ENCODE measurements at places on chromosomes 5 and 9.

- no peak for DNase-seq
Observed at GRCh38 chr9:4864698-4865097, 72.0 kb downstream of the RCL1 start.

DNA sequence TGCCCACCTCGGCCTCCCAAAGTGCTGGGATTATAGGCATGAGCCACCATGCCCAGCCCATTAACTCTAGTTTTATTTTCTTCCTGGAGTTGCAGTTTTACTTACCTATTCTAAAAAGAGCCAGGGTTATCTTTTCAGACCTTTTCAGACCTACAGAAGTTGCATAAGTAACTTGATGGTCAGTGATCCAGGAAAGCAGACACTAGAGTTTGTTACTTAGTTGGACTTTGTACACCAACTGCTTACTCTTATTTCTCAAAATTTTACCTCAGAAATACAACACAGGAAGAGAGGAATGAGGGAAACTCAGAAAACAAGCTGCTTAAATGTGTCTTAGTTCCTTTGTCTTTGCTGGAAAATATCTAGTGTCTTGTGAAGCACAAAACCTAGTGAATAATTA lies 25.4 kb downstream of the RAD23B start:
- no peak for DNase-seq

DNA sequence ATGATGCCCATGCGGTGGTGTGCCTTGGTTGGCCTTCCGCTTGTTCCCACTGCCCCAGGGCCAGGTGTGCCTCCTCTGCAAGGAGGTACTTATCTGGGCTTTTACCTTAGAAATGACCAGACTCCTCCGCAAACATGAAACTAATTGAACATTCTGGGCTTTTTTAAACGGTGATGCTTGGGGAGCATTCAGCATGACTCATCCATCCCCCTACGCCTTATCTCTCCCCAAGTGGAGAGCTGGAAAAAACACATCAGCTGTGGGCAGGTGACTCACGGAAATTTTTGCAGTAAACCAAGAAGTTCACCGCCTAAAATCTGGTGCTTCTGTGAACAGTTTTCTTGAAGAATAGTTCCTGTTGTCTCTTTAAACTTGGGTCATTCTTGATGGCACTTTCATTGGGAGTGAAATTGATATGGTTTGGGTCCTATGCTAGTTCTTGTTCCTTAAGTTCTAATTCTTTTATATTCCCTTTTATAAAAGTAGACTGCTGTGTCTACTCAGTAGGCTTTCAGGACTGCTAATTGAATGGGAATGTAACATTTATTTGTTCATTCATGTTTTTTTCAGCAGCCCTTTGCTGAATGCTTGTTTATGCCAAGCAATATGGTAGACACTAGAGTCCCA lies 39.6 kb downstream of the SFXN1 start:
- DNase-seq = no peak

DNA sequence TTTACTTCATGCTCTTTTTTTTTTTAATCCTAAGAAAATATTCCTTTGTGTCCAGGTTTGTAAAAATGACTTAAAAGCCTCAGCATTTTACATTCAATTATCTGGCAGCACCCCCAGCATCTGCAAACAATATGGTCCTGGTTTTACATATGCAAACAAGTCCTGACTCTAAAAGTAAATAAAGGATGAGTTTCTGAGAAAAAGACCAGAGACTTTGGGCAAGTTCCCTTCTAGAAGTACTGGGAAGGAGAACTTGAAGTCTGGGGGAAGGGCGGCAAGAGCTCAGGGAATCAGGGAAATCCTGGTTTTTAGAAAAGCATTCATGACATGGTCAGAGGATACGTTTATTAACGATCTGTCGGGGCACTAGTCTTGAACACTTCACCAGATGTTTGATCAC lies 25.8 kb downstream of the COL23A1 start:
- DNase-seq = no peak

GRCh38 chr5:1376981-1377380 lies 32.1 kb upstream of the CLPTM1L start:
- no peak for DNase-seq

- no peak for DNase-seq
Observed at GRCh38 chr5:3522491-3522890, 73.1 kb upstream of the IRX1 start.

DNA sequence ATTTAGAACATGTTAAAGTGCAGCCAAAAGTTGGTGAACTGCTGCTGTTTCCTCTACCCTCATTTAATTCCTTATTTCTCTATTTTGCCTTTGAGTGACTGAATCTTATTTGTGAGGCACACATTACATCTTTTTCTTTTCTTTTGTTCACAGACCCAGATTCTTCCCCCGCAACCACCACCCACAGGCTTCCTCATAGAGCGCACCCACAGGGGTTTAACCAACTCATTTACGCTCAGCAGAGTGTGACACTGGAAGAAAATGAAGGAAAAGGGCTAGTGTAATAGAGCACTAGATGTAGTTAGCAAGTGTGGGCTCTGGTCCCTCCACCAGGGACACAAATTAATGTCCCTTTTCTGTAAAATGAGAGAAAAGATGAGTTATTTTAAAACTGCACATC lies 200.7 kb downstream of the PARP8 start:
- DNase-seq = no peak

- DNase-seq = no peak
Observed at GRCh38 chr5:136605638-136606037, 240.3 kb upstream of the TRPC7 start.

- no peak for DNase-seq
Observed at GRCh38 chr5:62786099-62786498, 207.5 kb downstream of the LRRC70 start.

DNA sequence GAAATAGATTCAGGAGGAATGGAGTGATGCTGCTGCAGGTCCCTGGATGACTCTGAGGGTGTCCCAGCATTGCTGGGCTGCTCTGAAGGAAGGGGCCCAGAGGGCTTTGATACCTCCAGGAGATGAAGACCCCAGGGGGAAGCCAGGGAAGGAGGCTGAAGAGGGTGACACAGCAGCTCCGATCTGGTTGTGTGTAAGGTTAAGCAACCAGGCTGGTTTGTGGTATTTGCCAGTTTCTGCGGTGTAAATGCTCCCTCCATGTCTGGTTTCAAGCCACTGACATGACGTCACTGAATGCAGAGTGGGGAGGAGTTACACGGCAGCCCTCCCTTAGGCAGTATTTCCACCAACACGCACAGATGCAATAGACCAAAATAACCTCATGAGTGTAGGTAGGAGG lies 40.0 kb upstream of the ORM1 start:
- DNase-seq = no peak

DNA sequence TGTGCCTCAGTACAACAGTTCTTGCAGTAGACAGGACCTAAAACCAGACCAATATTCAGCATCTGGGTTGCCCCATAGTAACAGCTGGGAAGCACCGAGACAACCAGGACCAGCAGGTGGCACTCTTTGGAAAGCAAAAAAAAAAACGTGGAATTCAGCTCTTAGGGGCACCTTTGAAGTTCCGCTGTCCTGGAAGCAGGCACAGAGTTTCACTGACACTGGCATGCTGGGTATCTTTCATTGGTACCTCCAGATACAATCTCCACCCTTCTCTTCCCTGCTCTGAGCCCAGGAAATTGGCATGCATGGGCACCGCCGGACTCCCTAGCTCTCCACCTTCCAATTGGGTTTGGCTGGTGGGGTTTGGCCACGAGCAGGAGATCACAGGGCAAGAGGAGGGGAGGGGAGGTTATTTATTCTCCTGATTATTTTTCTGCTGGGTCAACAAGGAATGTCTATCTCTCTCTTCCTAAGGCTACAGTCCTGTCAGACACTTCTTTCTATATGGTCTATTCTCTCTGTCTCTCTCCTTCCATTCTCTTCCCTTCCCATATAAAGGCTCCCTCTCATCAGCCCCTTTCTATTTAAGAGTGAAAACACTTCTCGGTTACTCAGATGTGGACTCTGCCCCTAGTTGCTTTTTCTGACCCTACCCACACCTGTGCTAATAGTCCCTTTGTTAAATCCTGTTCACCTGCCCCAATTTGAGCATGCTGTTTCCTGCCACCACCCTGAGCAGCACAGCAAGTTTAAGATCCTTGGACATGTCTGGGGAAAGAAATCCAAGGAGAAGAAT lies 1.9 kb upstream of the IDNK start:
- peak; percentile 35 for DNase-seq

DNA sequence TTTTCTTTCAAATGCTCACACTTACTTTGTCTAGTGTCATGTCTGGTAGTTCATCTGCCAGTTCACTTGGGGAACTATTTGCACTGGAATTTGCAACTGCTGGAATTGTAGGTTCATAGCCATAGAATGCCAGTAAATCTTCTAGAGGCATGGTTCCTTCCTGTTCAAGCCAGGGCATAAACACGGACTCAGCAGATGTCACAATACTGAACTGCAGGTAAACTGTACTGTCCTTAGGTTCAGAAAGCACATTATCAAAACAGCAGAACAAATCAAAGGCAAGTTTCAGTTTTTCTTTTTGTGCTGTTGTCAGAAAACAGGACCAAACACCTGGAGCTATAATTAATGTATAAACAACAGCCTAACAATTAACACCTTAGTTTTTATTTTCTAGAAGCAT lies 13.1 kb downstream of the MIER3 start:
- no peak for DNase-seq

- DNase-seq = no peak
Observed at GRCh38 chr5:178790371-178790770, 59.9 kb upstream of the ZNF354A start.

GRCh38 chr5:149452665-149453617 lies 73.8 kb upstream of the IL17B start:
- DNase-seq = no peak

GRCh38 chr5:154166901-154167791 lies 23.4 kb upstream of the GALNT10 start:
- no peak for DNase-seq

- DNase-seq = no peak
Observed at GRCh38 chr9:92308893-92309292, 15.4 kb upstream of the IARS1 start.

DNA sequence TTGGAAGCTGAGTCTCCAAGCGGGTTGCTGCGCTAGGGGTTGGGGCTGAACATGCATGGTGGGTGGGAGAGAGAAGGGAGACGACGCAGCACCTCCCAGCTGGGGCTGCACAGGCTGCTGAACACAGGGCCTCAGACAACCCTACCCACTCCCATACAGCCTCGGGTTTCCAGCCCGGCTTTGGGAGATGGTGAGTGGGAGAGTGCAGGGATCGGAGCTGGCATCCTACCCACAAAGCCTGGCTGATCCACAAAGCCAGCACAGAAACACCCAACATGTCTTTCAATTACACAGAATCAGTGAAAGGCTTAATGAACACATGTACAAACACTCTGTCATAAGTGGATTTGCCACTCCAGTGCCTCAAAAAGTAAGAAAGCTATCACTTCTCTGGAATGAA lies 64.8 kb downstream of the NSG2 start:
- DNase-seq = no peak

DNA sequence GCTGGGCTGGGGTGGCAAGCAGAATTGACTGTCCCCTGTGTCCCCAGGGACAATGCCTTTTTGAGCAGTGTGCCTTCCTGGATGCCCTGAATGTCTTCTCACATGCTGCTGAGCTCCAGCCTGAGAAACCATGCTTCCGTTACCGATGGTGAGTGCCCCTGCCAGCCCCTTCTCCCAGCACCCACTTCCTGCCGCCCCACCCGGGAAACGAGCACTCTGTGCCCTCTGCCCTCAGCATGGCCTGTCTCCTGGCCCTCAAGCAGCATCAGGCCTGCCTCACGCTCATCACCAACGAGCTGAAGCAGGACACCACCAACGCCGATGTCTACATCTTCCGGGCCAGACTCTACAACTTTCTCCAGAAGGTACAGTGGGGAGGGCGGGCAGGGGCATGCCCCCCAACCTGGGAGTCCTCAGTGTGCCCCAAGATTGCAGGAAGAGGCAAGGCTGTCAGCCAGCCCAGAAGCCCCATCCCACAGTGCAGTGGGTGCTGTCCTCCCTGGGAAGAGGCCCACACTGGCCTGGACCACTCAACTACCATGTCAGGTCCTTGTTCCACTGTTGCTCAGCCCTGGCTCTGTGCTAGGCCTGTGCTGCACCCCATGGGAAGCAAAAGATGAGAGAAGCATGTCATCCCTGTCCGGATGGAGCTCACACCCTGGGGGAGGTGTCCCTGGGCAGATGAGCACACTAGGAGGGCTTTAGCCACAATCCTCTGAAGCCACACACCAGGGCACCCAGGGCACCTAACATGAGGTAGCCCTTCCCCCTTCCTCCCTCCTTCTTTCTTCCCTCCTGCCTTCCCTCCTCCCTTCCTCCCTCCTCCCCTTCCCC lies 4.4 kb downstream of the TTC16 start:
- DNase-seq = no peak

DNA sequence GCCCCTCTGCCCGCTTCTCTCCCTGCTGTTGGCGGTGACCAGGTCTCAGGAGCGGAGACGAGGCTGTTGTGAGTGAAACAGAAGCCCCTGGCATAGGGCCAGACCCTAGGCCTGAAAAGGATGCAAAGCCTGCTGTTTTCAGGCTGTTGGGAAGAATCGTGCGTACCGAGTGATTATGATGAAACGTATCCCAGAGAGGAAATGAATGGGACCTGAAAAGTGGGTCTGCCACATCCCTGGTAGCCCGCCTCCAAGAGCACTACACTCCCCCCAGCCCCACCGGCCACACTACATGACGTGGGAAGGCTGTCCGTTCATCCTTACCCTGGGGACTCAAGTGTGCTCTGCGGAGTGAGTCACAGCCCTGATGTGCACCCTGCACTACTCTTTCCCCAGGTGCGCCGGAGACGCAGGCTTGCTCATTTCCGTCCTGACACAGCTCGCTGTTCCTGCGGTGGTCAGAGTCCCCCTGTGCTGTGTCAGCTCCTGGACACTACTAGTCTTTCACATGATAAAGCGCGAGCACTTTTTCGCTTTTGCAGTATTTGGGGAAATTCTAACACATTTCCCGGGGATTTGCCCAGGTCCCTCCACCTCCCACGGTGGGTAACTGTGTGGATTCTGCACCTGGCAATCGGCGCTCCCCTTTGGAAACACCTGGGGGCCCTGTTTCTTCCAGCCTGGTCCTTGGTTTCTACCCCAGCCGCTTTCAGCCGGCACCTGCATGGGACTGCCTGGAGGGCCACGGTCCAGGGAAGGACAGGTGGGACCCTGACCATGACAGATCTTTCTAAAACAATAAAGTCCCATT lies 91.5 kb downstream of the ANKRD33B start:
- DNase-seq = no peak

DNA sequence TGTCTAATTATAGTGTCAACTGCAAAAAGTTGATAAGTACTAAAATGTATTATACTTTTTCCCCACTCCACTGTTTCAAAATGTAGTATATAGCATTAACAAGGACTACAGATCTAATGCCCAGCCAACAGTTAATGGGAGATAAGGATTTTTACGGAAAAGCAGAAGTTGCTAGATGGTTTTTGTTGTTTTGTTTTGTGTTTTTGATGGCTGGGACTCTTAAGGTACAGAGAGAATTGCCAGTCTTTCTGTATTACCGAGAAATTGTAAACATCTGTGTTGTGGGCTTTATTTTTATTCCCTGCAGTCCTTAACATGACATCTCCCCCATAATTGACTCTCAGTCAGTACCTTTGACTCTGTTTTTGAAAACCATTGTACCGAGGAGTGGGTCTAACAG lies 44.0 kb downstream of the TRIO start:
- DNase-seq = no peak
